ENCODE measurements at places on chromosomes 7 and 10.

GRCh38 chr10:29896053-29896452 is 163.3 kb downstream of the JCAD start:
- no peak for DNase-seq

GRCh38 chr10:72134785-72135767 is 46.7 kb upstream of the SPOCK2 start:
- no peak for DNase-seq

DNA sequence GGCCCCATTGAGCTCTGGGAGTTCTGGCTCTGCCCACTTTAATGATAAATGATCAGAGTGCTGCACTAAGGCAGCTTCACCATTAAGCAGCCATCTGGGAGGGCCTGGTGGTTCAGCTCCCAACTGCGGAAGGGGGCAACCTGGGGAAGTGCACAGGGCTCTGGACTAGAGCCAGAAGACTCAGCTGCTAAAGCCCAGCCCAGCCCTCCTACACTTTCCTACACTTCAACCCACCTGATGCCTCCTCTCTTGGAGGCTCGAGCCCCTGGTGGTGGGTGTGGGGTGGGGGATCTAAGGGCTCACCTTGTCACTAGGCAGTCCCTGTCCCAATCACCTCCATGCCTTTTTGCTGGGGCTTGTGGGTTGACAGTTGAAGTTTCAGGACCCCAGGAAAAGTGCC is 60.6 kb upstream of the ANTXRL start:
- no peak for DNase-seq

DNA sequence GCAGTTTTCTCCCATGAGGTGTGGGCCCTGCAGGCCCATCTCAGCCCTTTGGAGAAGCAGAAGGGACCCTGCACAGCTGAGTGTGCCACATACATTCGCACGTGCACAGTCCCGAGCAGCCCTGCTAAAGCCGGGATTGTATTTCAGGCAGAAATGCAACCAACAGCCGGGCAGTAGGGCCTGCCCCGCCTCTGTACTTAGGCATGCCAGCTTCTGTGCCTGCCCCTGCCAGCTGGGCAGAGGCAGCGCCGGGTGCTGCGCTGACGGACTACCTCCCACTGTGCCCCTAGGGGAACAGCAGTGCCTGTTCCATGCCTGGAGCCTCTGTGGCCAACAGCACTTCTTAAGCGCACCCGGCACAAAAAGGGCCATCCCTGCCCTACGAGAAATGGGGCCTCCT is 170.3 kb downstream of the NEURL1 start:
- DNase-seq: no peak

DNA sequence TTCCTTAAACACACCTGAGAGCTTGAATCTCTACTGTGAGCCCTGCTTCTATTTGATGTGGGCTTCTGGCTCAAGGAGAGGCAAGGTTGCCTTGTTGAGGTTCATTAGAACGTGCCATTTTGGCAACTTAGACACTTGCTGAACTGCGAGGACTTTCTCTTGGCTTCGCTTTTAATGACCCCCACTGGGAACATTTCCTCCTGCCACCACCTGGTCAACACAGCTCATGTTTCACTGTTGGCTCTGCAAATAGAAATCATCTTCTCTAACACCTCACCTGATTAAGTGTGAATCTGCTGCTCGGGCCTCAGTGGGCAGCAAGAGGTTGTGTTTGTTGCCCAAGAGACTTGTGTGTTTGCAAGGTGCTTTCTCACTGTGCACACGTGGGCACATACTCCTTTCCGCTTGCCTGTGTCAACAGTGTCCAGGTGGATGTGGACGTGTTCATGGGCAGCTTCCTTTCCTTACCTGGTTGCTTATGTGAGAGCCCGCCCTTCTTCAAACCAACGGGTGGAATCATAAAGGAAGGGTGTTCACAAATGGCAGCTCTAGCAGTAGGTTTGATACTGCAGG is 147.0 kb downstream of the NRP1 start:
- DNase-seq: no peak

GRCh38 chr7:132049462-132050304 is 493.3 kb upstream of the PODXL start:
- DNase-seq: no peak

DNA sequence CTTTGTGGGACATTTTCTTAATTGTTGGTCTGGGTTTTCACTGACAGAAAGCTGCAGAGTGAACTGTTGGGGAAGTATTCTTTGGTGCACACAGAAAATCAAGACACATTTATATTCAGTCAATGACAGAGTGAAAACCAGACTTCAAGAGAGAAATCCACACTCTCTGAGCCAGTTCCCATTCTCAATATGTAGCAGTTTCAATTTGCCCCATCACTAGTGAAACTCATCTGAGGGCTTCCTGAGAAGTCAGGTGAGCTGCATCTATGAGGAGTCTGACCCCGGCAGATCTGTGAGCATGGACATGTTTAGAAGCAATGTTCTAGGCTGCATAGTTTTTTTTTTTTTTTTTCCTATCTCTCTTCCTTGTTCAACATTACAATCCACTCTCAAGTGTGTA is 163.7 kb upstream of the AHR start:
- no peak for DNase-seq

Data from CD8-positive, alpha-beta T cell (primary cell).